HCT116 (cell line): ENCODE measurements at places on chromosomes 4 and X. TPM values are rescaled to one million over a fixed set of nuclear protein-coding genes. Genes with fewer than 3 reads are reported as not detected.

SSX1 gene
- total RNA-seq = not detected

FGF2 gene
- 3.8 TPM for total RNA-seq

- no peaks in the 10 kb centered on the region for H3K36me3 ChIP-seq
- H3K27ac ChIP-seq = no peak overlapping the region
- no peak for DNase-seq
- no peaks in the 10 kb centered on the region for H3K4me1 ChIP-seq
Measured at GRCh38 chr4:165609653-165610052, 230.8 kb downstream of the CPE start.

GRCh38 chrX:40976981-40977380 is 108.3 kb upstream of the USP9X start:
- no peaks in the 10 kb centered on the region for H3K4me1 ChIP-seq
- no peaks in the 10 kb centered on the region for H3K36me3 ChIP-seq
- H3K27ac ChIP-seq = no peak overlapping the region
- no peak overlapping the region for H3K4me3 ChIP-seq

- H3K4me1 ChIP-seq = no peaks in the 10 kb centered on the region
- H3K4me3 ChIP-seq = no peak overlapping the region
- no peaks in the 10 kb centered on the region for H3K27me3 ChIP-seq
- no peak for DNase-seq
Measured at GRCh38 chr4:111556141-111556781, 589.0 kb upstream of the FAM241A start.

GRCh38 chr4:125198916-125199315 is 115.8 kb upstream of the FAT4 start:
- H3K27me3 ChIP-seq = no peaks in the 10 kb centered on the region
- H3K36me3 ChIP-seq = no peaks in the 10 kb centered on the region
- no peak for DNase-seq
- peaks cover 6% of the 10 kb centered on the region for H3K4me1 ChIP-seq
- H3K27ac ChIP-seq = no peak overlapping the region

DNA sequence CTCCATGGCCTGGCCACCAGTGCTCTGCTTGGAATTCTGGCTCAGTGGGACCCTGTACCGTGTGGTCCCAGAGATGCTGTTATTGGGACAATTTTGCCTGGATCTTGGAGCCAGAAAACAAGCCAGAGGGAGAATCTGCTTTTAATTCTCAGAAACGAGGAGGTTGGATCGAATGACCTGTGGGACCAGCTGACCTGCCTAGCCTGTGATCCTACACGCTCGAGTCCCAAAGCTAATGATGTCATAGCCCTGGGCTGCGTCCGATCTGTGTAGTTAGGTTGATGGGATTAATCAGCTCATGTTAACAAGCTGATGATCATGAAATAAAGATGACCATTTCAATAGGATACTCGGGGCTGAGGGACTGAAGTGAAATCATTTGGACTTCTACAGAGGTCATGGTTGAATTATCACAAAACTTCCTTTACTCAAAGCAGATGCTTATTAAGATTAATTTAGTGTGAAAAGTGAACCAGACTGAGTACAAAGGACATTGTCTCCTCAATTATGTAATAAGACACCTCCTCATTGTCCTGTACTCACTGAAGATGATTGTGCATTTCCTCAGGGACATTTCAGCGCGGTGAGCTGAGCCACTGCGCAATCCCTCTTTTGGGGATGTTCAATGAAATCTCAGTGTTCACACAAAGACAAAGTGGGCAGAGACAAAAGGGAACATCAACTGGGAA is 51.9 kb upstream of the STX18 start:
- H3K4me1 ChIP-seq = no peaks in the 10 kb centered on the region
- H3K36me3 ChIP-seq = no peaks in the 10 kb centered on the region
- no peak overlapping the region for H3K4me3 ChIP-seq
- no peaks in the 10 kb centered on the region for H3K27me3 ChIP-seq
- H3K27ac ChIP-seq = no peak overlapping the region

GRCh38 chrX:42151808-42152207 is 228.5 kb upstream of the CASK start:
- H3K36me3 ChIP-seq = no peaks in the 10 kb centered on the region
- no peaks in the 10 kb centered on the region for H3K27me3 ChIP-seq
- H3K4me3 ChIP-seq = no peak overlapping the region
- no peaks in the 10 kb centered on the region for H3K4me1 ChIP-seq

DNA sequence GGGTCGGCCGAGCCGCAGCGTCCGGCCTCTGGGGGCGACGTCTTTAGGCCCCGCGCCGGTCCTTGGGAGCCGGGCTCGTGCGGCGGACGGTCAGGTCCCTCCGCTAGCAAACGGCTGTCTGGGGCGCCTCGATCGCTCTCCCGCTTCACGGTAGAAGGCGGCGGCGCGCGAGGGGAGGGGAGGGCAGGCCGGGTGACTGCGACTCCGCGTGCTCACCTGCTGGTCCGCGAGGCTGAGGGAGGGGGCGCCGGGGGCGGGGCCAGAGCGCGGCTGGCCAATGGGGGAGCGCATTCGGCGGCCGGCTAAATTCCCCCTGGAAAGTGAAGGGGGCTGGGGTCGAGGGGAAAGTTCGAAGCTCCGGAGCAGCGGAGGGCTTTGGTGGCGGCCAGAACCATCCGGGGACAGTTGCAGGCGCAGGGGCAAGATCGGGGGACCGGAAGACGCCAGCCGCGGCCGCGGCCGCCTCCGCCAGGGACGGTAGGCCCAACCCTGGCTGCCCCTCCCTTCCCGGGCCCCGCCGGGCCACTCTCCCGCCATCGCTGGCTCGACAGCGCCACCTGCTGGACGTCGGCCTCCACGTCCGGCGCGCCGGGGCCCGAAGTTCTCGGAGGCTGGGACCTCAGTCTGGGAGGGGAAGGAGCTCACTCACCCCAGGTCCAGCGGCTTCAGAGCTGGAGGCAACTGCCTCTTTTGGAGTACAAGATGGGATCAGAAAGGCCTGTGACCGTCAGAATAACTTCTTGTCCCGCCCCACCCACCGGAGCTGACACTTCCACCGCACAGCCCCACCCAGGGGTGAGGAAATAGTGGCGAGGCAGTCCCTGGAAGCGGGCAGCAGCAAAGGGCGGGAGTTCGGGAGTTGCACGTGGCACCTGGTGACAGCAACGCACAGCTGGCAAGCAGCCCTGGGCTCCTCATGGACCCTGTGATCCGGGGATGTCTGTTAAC is 49.9 kb downstream of the ELF4 start:
- no peaks in the 10 kb centered on the region for H3K27me3 ChIP-seq
- no peaks in the 10 kb centered on the region for H3K36me3 ChIP-seq
- peak overlapping the region; percentile 23; the same call in 1 of the 2 replicates for H3K4me3 ChIP-seq
- H3K4me1 ChIP-seq = peaks cover 9% of the 10 kb centered on the region
- no peak overlapping the region; the same call in 1 of the 2 replicates for H3K27ac ChIP-seq
- peak; percentile 12 for DNase-seq

GRCh38 chrX:81615979-81616378 is 414.1 kb downstream of the SH3BGRL start:
- no peaks in the 10 kb centered on the region for H3K27me3 ChIP-seq
- DNase-seq = no peak
- H3K27ac ChIP-seq = no peak overlapping the region
- no peak overlapping the region for H3K4me3 ChIP-seq
- H3K4me1 ChIP-seq = no peaks in the 10 kb centered on the region
